ENCODE measurements at places on chromosomes 3 and 15. TPM values are rescaled to one million over a fixed set of nuclear protein-coding genes. Genes with fewer than 3 reads are reported as not detected.

Gene DISP2
- total RNA-seq: 1.7 TPM

Gene SCN11A
- 0.67 TPM for total RNA-seq

Gene NDN
- total RNA-seq: 23.8 TPM

Gene CXCR6
- total RNA-seq: 1.7 TPM

Gene CKMT1A
- 96.0 TPM for total RNA-seq

Gene P3H2
- total RNA-seq: 7.3 TPM

Gene CP
- total RNA-seq: 11.2 TPM

Gene GOLGA8K
- not detected for total RNA-seq

Gene PLA2G4F
- total RNA-seq: 7.4 TPM

Gene LRCH3
- 31.2 TPM for total RNA-seq

Gene ALPK3
- total RNA-seq: 0.83 TPM

Gene CCR9
- 2.1 TPM for total RNA-seq

Gene EIF4E3
- total RNA-seq: 21.9 TPM

Gene RPN1
- total RNA-seq: 185 TPM

Gene CIDEC
- 510 TPM for total RNA-seq

DNA sequence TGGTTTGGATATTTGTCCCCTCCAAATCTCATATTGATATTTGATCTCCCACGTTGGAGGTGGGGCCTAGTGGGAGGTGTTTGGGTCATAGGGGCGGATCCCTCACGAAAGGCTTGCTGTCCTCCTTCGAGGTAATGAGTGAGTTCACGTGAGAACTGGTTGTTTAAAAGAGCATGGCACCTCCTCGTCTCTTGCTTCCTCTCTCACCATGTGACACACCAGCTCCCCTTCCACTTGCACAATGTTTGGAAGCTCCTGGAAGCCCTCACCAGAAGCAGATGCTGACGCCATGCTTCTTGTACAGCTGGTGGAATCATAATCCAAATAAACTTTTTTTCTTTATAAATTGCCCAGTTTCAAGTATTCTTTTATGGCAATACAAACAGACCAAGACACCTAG lies 38.6 kb downstream of the RFTN1 start:
- no peak for DNase-seq

DNA sequence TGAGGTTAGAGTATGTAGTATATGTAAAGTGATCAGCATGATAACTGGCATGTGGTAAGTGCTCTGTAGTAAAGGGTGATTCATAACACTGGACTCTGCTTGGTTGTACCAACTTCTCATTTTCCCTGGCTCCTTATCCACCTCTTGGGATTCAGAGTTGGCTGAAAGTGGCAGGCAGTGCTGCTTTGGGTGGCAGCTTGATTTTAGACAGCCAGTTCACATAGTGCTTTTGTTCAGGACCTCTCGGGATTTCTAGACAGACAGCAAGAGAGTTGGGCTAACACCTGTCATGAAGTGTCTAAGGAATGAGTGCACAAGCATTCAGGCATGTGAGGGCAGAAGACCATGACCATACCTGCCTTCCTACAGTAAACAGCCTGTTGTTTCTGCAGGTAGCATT lies 69.0 kb downstream of the RBM6 start:
- DNase-seq: no peak

DNA sequence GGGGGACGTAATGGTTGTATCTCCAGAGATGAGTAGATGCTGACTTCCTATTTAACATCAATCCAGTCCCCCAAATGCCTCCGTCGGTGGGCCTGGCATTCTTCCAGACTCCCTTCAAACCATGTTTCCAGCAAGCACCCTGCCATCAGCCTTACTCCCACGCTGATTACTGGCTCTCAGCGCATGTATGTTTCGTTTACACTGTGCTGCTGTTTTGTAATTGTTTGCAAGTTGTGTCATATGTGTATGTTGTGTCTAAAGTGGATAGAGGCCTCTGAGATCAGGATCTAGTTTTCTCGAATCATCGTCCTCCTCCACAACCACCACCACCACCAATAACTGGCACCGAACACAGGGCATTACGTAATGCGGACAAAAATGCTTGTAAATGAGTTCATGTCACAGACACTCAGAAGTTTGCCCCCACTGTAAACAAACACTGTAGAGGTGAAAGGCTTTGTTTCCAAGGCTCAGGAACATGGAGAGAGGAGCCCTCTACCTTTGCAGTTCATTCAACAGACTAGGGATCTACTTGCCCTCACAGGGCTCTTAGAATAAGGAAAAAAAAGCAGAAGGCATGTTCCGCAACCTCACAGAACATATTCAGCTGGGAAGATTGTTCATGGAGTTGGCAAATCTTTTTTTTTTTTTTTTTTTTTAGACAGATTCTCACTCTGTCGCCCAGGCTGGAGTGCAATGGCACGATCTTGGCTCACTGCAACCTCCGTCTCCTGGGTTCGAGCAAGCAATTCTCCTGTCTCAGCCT lies 46.1 kb upstream of the SEMA4B start:
- DNase-seq: no peak

DNA sequence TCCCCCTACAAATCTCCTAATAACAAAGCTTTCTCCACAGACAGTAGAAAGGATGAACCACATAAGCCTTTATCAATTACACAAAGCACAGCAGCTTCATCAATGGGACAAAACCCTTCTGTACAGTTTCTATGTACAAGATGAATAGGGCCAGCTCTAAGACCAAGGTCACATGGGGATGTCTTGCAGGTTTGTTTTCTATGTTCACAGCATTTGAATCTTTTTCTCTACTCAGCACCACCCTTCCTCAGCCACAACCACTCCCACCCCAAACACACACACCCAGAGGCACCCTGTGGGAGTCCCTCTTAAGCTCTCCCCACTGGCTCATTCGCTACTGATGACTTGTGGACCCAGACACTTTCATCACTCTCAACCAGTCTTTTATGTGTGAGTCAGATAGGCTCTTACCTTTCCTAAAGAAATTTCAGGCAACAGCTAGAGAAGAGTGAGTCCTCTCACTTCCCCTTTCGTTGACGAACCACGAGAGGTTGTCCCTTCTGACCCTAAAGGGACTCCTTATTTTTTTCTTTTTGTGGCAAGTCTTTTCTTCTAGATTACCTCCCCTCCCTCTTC lies 57.9 kb downstream of the ARHGAP31 start:
- no peak for DNase-seq

DNA sequence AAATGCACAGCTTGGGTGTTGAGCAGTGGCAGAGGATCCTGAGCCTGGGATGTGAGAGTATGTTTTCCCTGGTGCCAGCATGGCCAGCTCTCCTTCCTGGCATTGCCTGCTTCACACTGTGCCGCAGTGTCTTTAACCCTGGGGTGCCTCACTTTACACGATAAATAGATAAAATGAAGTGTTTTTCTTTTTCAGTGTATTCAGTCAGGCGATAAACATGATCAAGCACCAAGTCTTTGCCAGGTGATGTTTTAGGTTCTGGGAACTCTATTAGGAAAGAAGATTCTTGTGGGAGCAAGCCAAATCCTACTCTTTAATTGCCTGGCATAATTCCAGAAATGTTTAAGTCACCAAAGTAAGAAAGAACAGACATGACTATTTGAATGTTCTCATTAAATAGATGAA lies 14.0 kb downstream of the ABHD6 start:
- no peak for DNase-seq

GRCh38 chr3:188937389-188937788 lies 234.4 kb upstream of the TPRG1 start:
- no peak for DNase-seq

DNA sequence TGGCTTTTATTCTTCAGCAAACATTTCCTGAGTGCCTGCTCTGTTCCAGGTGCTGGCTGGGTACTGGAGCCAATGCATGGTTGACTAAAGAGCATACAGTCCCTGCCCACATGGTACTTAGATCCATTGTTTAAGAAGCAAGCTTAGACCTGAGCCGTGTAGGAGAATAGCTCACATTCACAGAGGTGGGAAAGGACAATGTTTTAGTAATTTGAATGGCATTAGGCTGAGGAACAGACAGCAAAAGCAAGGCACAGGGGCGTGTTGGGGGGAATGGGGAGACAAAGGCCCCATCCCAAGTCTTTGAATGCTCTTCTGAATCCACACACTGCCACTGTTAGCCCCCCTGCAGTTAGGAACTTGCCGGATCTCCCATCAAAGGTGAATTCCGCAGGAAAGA lies 388.2 kb upstream of the RGMA start:
- no peak for DNase-seq

GRCh38 chr3:114428044-114428595 lies 134.3 kb downstream of the TIGIT start:
- DNase-seq: no peak

- no peak for DNase-seq
Measured at GRCh38 chr3:192042116-192042515, 581.2 kb downstream of the PYDC2 start.

GRCh38 chr15:69673291-69673881 lies 220.8 kb downstream of the RPLP1 start:
- DNase-seq: no peak

- no peak for DNase-seq
Measured at GRCh38 chr15:74222240-74223119, 13.6 kb upstream of the CCDC33 start.

GRCh38 chr3:1551741-1552140 lies 458.9 kb downstream of the CNTN6 start:
- DNase-seq: no peak

DNA sequence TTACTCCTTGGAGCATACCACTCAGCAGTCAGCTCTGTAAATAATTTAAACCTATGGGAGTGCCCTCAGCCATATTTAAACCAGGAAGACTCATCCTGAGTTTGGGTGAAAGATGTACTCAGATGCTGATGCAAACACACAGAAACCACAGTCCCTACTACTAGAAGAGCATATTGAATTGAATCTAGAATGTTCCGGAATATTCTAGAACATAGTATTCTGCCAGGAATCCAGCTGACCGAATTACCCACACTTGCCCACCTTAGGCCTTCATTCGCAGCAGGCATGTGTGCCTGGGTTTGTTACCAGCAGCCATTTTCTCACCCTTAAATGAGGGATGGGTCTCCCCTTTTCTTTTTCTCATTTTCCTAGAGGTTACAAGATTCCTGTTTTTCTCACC lies 202.4 kb upstream of the ICE2 start:
- DNase-seq: no peak

DNA sequence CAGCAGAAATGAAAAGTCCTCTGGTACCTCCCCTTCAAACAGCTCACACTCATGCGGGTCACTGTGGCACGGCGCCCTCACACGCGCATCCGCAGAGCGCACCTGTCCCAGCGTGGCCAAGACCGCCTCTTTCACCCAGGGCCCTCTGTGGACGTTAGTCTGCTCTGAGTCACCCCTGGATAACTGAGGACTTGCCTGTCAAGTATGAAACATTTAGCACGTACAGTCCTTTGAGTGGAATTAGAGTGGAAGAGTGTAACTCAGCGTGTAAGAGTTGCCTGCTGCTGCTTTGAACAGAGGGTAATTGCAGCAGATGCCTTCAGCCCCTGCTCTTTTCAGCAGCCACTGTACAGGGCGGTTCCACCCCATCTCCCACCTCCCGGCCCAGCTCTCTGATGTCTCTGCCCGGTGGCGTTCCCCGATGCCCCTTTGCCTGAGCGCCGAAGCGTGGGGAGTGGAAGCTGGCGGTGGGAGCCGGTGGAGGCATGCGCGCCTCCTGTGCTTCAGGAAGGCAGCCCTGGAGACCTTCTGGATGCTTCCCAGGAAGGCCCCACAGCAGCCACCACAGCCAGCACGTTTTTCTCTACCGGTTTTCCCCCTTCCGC lies 23.0 kb downstream of the CPN2 start:
- no peak for DNase-seq

DNA sequence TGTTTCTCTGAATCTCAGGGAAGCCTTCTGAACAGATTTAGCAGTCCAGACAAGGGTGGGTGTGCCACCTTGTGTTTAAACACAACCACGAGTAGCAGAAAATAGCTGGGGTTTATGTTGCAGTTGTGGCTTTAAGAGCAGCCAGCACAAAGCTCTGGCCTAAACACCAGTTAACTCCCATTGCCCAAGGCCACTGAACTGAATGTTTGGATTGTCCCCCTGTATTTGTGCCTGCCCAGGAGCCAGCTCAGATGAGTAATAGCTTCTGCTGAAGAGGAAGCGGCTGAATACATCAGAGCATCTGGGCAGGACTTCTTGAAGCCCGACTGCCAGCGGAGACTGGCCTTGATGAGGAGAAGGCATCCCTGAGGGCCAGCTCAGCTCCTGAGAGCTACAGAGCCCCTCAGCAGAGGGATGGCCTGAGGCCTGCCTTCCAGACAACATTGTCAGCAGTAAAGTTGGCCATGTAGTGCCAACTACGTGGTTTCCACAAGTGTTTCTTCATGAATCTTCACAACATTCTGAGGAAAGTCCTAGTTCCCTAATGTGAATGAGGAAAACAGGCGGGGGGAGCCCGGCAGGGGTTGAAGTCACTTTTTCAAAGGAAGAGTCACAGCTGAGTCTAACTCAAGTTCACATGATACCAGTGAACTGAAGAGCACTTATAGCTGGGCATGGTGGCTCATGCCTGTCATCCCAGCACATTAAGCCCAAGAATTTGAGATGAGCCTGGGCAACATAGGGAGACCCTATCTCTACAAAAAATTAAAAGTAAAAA lies 65.8 kb upstream of the ZBTB38 start:
- no peak for DNase-seq

DNA sequence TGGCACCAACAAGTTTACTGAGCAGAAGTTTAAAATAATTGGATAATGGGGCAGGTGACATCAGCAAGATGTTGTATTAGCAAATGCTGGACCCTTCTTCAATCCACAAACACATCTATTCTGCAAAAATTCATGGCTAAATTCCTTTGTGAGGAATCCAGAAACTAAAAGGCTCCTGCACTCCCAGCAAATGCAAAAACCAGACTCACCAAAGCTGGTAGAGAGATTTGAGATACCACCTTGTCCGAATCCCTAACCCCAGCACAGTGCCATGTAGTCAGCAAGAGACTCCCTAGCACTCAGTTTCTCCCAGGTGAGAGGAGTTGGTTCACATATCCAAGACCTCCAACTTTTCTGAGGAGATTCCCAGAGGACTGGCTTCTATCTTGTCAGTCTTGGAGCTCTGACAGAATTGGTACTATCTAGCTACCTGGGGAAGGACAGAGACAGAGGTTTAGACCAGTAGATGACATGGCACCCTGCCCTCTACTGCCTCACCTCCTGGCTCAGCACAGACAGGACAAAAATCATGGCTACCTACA lies 21.8 kb downstream of the GREM1 start:
- DNase-seq: no peak
